ENCODE measurements at places on chromosomes 2 and 18.

- H3K27me3 ChIP-seq, result no peaks in the 10 kb centered on the region
- no peak overlapping the region for H3K4me3 ChIP-seq
- H3K27ac ChIP-seq, result no peak overlapping the region
- H3K36me3 ChIP-seq, result no peaks in the 10 kb centered on the region
- no peak for DNase-seq
Measured at GRCh38 chr18:944440-944839, 39.8 kb downstream of the ADCYAP1 start.

- DNase-seq, result no peak
- H3K4me1 ChIP-seq, result no peaks in the 10 kb centered on the region
- H3K27me3 ChIP-seq, result no peaks in the 10 kb centered on the region
Measured at GRCh38 chr2:39646267-39646666, 19.4 kb upstream of the TMEM178A start.

- no peaks in the 10 kb centered on the region for H3K27me3 ChIP-seq
- H3K4me3 ChIP-seq, result no peak overlapping the region
- H3K36me3 ChIP-seq, result no peaks in the 10 kb centered on the region
- H3K27ac ChIP-seq, result no peak overlapping the region
Measured at GRCh38 chr18:58095222-58095621, 51.2 kb downstream of the NEDD4L start.

GRCh38 chr2:62568983-62569837 is 63.2 kb upstream of the TMEM17 start:
- no peak overlapping the region for H3K27ac ChIP-seq
- DNase-seq, result no peak
- no peak overlapping the region for H3K4me3 ChIP-seq
- H3K36me3 ChIP-seq, result no peaks in the 10 kb centered on the region
- peaks cover 5% of the 10 kb centered on the region for H3K27me3 ChIP-seq
- H3K4me1 ChIP-seq, result peaks cover 3% of the 10 kb centered on the region

- no peak for DNase-seq
- no peaks in the 10 kb centered on the region for H3K36me3 ChIP-seq
- H3K4me3 ChIP-seq, result no peak overlapping the region
Measured at GRCh38 chr18:55529581-55529980, 58.4 kb downstream of the TCF4 start.

- H3K4me3 ChIP-seq, result peak within 1 kb of the TSS; percentile 87
- no peaks in the 10 kb centered on the region for H3K27me3 ChIP-seq
- H3K4me1 ChIP-seq, result peaks cover 4% of the 10 kb centered on the region
- H3K36me3 ChIP-seq, result peaks cover 4% of the 10 kb centered on the region
- H3K27ac ChIP-seq, result peak within 1 kb of the TSS; percentile 82
Measured at GRCh38 chr2:53767405-53768241, at the start of gene CHAC2. Gene CHAC2, plus strand, starts transcription at chr2:53767804. Its CDS starts 83 bp downstream, at chr2:53767887.

DNA sequence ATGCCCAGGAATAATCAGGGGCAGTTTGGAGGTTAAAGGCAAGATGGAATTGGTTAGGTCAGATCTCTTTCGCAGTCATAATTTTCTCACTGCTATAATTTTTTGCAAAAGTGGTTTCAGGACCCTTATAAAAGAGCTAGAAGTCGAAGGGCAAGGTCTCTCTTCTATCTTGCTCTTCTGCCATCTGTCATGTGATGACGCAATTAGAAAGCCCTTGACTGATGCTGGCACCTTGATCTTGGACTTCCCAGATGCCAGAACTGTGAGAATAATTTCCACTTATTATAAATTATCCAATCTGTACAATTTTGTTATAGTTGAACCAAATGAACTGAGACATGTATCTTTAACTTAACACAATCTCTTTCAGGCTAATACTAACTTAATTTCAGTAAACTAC is 6.3 kb upstream of the RALBP1 start:
- H3K4me1 ChIP-seq, result no peaks in the 10 kb centered on the region
- DNase-seq, result no peak
- peaks cover 4% of the 10 kb centered on the region for H3K27me3 ChIP-seq
- H3K27ac ChIP-seq, result no peak overlapping the region
- no peak overlapping the region for H3K4me3 ChIP-seq

- no peaks in the 10 kb centered on the region for H3K27me3 ChIP-seq
- DNase-seq, result no peak
- H3K36me3 ChIP-seq, result no peaks in the 10 kb centered on the region
Measured at GRCh38 chr2:234453216-234453615, 43.7 kb downstream of the ARL4C start.

- peaks cover 14% of the 10 kb centered on the region for H3K36me3 ChIP-seq
- H3K27ac ChIP-seq, result no peak overlapping the region
- no peaks in the 10 kb centered on the region for H3K4me1 ChIP-seq
- H3K27me3 ChIP-seq, result no peaks in the 10 kb centered on the region
- DNase-seq, result peak; percentile 68
Measured at GRCh38 chr2:45578056-45578843, 32.8 kb downstream of the SRBD1 start.

- no peak overlapping the region for H3K4me3 ChIP-seq
- no peak for DNase-seq
- no peaks in the 10 kb centered on the region for H3K27me3 ChIP-seq
- H3K4me1 ChIP-seq, result peaks cover 7% of the 10 kb centered on the region
- H3K27ac ChIP-seq, result no peak overlapping the region
- no peaks in the 10 kb centered on the region for H3K36me3 ChIP-seq
Measured at GRCh38 chr2:203835892-203836800, 31.4 kb upstream of the CTLA4 start.

DNA sequence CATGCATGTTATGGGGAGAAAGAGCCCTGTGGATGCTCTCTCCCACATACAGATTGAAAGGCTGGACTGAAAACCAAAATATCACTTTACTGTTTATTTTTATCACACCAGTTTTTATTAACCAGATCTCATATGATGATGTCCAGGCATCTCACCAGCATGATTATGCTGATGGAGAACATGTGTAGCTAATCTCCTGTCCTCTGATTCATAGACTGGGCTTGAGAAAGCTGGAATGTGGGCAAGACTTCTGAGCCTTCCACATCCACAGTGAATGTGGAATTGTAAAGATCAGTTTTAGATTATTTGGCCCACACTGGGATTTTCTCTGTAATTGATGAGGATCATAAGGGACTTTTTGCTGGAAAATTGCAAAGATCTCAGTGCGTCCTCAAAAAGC is 137.9 kb downstream of the ICOS start:
- no peak for DNase-seq
- no peak overlapping the region for H3K4me3 ChIP-seq
- H3K4me1 ChIP-seq, result no peaks in the 10 kb centered on the region
- no peaks in the 10 kb centered on the region for H3K36me3 ChIP-seq
- H3K27ac ChIP-seq, result no peak overlapping the region

- no peaks in the 10 kb centered on the region for H3K4me1 ChIP-seq
- H3K36me3 ChIP-seq, result no peaks in the 10 kb centered on the region
- H3K27ac ChIP-seq, result no peak overlapping the region
- H3K27me3 ChIP-seq, result no peaks in the 10 kb centered on the region
- DNase-seq, result peak; percentile 17
Measured at GRCh38 chr18:23825978-23826405, 136.7 kb downstream of the LAMA3 start.

GRCh38 chr18:9711361-9712129 is 3.4 kb downstream of the RAB31 start:
- no peak for DNase-seq
- no peaks in the 10 kb centered on the region for H3K36me3 ChIP-seq
- peaks cover 17% of the 10 kb centered on the region for H3K27me3 ChIP-seq
- peaks cover 44% of the 10 kb centered on the region for H3K4me1 ChIP-seq
- no peak overlapping the region for H3K4me3 ChIP-seq

GRCh38 chr18:74163019-74163660 is 14.8 kb downstream of the TIMM21 start:
- no peak for DNase-seq
- no peak overlapping the region for H3K27ac ChIP-seq
- H3K36me3 ChIP-seq, result peaks cover 18% of the 10 kb centered on the region

DNA sequence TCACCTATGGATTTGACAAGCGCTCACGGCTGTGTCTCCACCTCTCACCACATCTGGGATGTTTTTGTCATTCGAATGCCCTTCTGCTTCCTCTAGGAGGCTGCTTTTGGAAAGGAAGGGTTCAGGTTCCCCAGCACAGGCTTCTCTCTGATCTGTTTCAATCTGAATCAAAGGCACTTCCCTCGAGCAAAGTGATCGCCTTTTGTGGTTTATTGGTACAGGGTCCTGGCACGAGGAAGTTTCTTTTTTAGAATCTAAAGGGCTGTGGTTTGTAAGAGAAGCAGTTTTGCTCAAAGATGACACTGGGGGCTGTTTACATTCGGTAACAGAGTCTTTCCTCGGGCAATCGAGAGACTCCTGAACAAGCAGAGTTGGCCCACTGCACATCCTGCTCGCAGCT is 145.0 kb downstream of the DAW1 start:
- no peaks in the 10 kb centered on the region for H3K36me3 ChIP-seq
- no peak overlapping the region for H3K27ac ChIP-seq
- no peaks in the 10 kb centered on the region for H3K4me1 ChIP-seq
- no peak for DNase-seq
- H3K27me3 ChIP-seq, result no peaks in the 10 kb centered on the region
- no peak overlapping the region for H3K4me3 ChIP-seq

DNA sequence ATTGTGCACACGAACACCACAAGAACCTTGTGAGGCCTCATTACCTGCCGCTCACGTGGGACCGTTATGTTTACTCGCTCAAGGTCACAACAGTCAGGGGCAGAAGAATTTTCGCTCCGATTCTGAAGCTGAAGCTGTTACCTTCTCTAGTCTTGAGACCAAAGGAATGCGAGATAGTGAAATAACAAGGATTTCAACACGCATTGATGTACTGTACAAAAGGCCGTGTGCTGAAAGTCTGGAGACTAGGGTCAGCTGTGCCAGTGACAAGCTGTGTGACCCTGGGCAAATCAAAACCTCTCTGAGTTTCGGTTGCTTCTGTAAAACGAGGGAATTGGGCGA is 583 bp downstream of the NEMP2 start:
- H3K27ac ChIP-seq, result peak overlapping the region; percentile 93
- H3K4me3 ChIP-seq, result peak overlapping the region; percentile 74
- peaks cover 18% of the 10 kb centered on the region for H3K4me1 ChIP-seq
- H3K36me3 ChIP-seq, result no peaks in the 10 kb centered on the region
- H3K27me3 ChIP-seq, result no peaks in the 10 kb centered on the region

GRCh38 chr2:231800493-231801091 is 14.3 kb downstream of the COPS7B start:
- no peaks in the 10 kb centered on the region for H3K27me3 ChIP-seq
- H3K36me3 ChIP-seq, result peaks cover 52% of the 10 kb centered on the region
- no peak for DNase-seq
- no peak overlapping the region for H3K4me3 ChIP-seq
- H3K27ac ChIP-seq, result no peak overlapping the region
- H3K4me1 ChIP-seq, result no peaks in the 10 kb centered on the region

DNA sequence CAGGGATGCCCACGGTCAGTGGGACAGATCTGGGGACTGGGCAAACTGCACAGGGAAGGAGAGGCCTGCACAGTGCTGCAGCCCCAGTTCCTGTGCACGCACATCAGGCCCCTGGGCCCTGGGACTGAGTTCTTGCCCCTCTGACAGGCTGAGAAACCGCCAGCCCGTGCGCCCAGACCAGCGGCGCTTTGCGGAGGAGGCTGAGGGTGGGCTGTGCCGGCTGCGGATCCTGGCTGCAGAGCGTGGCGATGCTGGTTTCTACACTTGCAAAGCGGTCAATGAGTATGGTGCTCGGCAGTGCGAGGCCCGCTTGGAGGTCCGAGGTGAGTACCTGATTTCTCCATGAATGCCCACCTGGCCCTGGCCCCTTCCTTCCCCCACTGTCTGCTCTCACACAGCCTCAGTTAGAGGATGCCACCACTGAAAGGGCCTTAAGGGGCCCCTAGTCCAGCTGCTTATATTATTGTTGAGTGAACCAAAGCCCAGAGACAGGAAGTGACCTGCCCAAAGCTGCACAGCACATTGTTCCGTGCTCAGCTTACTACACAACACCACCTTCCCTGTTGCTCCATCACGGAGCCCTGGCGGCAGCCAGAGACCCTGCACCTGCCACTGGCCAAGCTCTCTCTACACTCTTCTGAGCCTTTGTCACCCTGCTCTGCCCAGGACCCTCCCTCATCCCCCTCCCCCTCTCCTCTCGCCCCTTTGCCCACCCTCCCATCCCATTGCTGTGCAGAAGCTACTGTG is 29.8 kb downstream of the SPEG start:
- H3K27me3 ChIP-seq, result no peaks in the 10 kb centered on the region
- no peak overlapping the region for H3K4me3 ChIP-seq
- DNase-seq, result no peak
- H3K27ac ChIP-seq, result no peak overlapping the region
- H3K4me1 ChIP-seq, result no peaks in the 10 kb centered on the region

Data from natural killer cell (primary cell).